ENCODE measurements at places on chromosomes 12 and 14. TPM values are rescaled to one million over a fixed set of nuclear protein-coding genes. Genes with fewer than 3 reads are reported as not detected.

Gene GLIPR1L1
- 0.79 TPM for total RNA-seq

Gene TAS2R9
- total RNA-seq: not detected

Gene KCNJ8
- total RNA-seq: not detected

Gene NOP9
- 20.4 TPM for total RNA-seq

Gene KRT6C
- total RNA-seq: 6.3 TPM

Gene DEPDC4
- 3.1 TPM for total RNA-seq

Gene TMPRSS12
- under 0.01 TPM for total RNA-seq

Gene SLC17A8
- not detected for total RNA-seq
